ENCODE measurements at places on chromosomes 6 and 20. TPM values are rescaled to one million over a fixed set of nuclear protein-coding genes. Genes with fewer than 3 reads are reported as not detected.
A peak's percentile ranks its signal among the peaks of the same experiment; 100 is the strongest.

TBCC gene
- 25.3 TPM for total RNA-seq

MDFI gene
- not detected for total RNA-seq

GHRH gene
- total RNA-seq, result not detected

FAM217A gene
- total RNA-seq, result not detected

- no peaks in the 10 kb centered on the region for H3K27me3 ChIP-seq
- peaks cover 31% of the 10 kb centered on the region for H3K36me3 ChIP-seq
- peaks cover 29% of the 10 kb centered on the region for H3K4me1 ChIP-seq
- H3K4me3 ChIP-seq, result no peak overlapping the region
- no peak for DNase-seq
Measured at GRCh38 chr6:111692327-111693164, 86.9 kb upstream of the TRAF3IP2 start.

DNA sequence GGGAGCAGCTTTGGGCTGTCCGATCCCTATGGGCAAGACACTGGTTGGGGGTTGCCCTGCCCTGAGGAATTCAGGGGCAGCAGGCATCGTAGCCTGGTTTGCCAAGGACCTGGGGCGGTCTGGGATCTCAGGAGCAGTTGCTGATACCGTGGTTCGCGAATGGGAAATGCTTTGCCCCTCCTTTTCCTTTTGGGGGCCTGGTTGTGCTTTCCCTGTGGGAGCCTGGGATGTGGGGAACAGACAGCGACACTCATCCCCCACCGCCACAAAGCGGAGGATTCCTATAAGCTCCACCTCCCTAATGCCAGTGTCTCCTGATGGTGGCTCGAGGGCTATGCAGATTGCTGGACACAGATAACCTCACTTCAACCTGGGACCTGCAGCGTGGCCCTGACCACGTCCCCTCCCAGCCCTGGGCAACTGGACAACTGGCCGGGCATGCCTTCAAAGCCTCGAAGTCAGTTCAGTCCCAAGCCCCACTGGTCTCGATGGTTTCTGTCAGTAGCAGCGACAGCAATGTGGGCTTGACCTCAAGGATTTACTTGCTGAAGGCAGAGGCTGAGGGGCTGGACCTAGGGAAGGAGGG lies 3.3 kb downstream of the CEBPB start:
- H3K4me3 ChIP-seq, result peak overlapping the region; percentile 90
- H3K36me3 ChIP-seq, result peaks cover 20% of the 10 kb centered on the region
- peaks cover 40% of the 10 kb centered on the region for H3K4me1 ChIP-seq
- H3K27ac ChIP-seq, result peak overlapping the region; percentile 100
- no peaks in the 10 kb centered on the region for H3K27me3 ChIP-seq

DNA sequence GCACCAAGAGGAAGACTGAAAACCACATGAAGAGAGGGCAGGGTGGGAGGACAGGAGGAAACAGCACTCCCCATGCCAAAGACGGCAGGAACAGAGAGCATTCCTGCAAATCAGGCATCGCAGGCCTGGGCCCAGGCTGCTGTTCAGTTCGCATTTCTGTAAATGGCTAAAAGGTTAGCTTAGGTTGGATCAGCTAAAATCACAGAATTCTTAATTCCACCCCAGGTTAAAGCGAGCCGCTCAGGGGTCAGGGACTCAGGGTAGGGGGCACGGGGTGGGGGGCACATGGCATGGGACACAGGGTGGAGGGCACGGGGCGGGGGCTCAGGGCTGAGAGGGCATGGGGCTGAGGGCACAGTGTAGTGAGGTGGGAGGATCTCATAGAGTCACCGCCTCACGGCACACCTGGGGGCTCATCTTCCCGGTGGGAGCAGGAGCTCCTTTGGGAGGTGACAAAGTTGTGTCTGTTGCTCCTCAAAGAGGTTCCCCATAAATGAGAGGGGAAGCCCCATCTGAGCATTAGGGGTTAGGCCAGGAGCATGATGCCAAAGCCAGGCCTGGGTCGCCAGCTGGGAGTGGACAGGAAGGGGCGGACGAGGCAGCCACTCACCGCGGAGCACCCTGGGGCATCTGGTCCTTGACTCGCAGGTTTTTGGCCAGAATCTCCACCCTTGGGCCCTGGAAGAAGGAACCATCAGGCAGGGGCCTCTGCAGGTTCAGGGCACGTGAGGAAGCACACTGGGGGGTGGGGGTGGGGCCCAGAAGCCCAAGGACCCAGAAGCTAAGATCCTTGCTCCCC lies 200.7 kb downstream of the PREX1 start:
- H3K36me3 ChIP-seq, result peaks cover 5% of the 10 kb centered on the region
- DNase-seq, result no peak
- peak overlapping the region; percentile 75 for H3K27ac ChIP-seq
- H3K4me1 ChIP-seq, result peaks cover 11% of the 10 kb centered on the region
- H3K27me3 ChIP-seq, result no peaks in the 10 kb centered on the region

GRCh38 chr6:40923326-40923725 lies 115.7 kb downstream of the UNC5CL start:
- no peak for DNase-seq
- H3K27ac ChIP-seq, result no peak overlapping the region
- H3K36me3 ChIP-seq, result no peaks in the 10 kb centered on the region
- H3K4me1 ChIP-seq, result no peaks in the 10 kb centered on the region
- H3K27me3 ChIP-seq, result peaks cover 13% of the 10 kb centered on the region

DNA sequence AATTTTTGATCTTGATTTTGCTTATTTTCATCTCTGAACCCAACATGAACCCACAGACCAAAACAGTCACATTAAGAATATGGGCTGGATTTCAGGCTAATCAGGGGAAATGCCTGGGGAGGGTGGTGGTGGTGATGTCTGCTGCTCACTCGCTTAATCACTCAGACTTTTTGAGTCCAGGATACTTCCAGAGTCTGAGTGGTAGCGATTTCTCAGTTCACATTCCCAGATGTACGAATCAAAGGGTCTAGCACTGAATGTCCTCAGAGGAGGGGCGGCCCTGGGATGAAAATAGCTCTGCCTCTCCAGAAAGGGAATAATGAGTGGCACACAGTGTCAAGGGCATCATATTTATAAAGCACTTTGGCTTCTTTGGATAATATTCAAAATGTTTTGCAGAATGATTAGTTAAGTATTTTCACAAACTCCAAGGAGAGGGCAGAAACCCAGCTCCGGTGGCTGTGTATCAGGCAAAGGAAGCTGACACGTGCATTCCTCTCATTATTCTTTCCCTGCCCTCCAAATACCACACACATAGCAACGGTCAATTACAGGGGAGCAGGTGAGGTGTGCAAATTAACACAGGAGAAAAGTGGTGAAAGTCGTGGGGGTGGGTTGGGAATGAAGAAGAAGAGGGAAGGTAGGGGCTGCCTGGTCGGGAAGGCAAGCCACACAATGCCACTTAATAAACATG lies 345.2 kb upstream of the RSPO3 start:
- H3K4me3 ChIP-seq, result no peak overlapping the region
- no peak for DNase-seq
- no peaks in the 10 kb centered on the region for H3K36me3 ChIP-seq
- no peaks in the 10 kb centered on the region for H3K4me1 ChIP-seq
- no peak overlapping the region for H3K27ac ChIP-seq

GRCh38 chr6:151004383-151005024 lies 139.0 kb downstream of the MTHFD1L start:
- H3K27ac ChIP-seq, result peak overlapping the region; percentile 13
- no peaks in the 10 kb centered on the region for H3K36me3 ChIP-seq
- peak overlapping the region; percentile 23 for H3K4me3 ChIP-seq

DNA sequence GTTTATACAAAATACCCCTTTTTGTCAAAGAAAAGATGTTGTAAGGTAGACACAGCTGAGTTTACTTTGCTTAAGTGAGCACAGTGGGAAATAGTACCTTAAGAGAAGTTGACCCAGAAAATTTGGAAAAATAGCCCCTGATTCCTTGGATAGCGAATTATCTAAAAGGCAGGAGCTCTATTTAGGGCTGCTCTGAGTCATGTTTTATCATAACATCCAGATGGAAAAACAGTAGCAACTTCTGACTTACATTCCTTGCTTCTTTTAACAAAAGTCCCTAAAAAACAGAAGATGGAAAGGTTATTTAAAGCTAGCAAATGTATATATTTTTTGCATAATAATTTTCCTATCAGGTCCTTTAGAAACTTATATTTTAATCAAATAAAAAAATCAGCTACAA lies 59.0 kb downstream of the THEMIS start:
- no peaks in the 10 kb centered on the region for H3K27me3 ChIP-seq
- H3K4me3 ChIP-seq, result no peak overlapping the region
- no peaks in the 10 kb centered on the region for H3K36me3 ChIP-seq
- peaks cover 50% of the 10 kb centered on the region for H3K4me1 ChIP-seq

Measured in activated T-cell treated with anti-CD3 and anti-CD28 coated beads, Interleukin-2, amount 50 U/mL, for 72 hours (primary cell).